ENCODE measurements at places on chromosomes 1 and 21.

GRCh38 chr1:13661539-13661938, 38.4 kb upstream of the PRDM2 start:
- DNase-seq = no peak

GRCh38 chr21:17422931-17423330, 89.9 kb upstream of the CXADR start:
- DNase-seq = no peak

DNA sequence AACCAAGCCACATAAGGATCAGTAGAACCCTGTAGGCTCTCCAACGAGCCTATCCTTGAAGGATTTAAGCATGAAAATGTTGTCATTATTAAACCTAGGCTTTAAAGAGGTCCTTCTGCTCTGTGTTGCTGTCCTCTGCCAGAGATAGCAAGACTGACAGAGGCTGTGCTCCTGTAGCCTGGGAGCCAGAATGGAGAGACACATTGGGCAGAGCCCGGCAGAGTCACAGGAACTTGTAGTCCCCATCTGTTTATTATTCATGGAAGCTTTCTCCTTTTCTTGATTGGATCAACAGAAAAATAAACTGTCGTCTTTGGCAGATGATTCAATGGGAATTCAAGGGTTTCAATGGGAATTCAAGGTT, 19.2 kb upstream of the SLAMF1 start:
- DNase-seq = no peak

DNA sequence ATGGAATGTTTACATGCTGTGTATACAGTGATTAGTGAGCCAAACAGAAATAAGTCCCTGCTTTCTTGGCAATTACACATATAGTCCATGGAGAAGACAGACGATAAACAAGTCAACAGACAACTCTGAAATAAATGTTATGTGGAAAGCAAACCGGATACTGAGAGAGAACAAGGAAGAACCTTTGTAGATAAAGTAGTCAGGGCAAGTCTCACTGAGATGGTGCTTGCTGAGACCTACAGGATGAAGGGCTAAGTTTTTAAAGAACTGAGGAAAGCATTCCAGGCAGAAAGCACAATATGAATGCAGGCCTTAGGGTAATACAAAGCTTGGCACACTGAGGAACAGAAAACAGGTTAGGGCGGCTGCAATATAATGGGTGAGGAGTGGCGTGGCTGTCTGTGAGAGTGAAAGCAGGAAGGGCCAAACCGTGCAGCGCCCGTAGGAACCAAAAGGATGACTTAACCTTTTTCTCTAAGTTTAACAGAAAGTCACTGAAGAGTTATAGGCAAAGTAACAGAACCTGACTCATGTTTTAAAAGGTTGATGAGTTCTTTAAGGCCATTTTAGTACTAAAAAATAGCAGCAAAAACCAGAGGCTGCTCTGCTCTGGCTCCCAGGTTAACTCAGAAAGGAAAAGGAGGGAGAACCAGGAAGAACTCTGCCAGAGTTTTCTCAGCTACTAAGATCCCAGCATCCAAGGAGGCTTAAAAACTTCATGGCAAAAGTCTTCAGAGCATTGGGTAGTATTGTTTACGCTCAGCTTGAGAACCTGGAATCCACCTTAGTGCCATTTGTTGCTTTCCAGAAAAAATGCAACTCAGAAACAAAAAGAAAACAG, 8.7 kb upstream of the TTF2 start:
- DNase-seq = no peak

DNA sequence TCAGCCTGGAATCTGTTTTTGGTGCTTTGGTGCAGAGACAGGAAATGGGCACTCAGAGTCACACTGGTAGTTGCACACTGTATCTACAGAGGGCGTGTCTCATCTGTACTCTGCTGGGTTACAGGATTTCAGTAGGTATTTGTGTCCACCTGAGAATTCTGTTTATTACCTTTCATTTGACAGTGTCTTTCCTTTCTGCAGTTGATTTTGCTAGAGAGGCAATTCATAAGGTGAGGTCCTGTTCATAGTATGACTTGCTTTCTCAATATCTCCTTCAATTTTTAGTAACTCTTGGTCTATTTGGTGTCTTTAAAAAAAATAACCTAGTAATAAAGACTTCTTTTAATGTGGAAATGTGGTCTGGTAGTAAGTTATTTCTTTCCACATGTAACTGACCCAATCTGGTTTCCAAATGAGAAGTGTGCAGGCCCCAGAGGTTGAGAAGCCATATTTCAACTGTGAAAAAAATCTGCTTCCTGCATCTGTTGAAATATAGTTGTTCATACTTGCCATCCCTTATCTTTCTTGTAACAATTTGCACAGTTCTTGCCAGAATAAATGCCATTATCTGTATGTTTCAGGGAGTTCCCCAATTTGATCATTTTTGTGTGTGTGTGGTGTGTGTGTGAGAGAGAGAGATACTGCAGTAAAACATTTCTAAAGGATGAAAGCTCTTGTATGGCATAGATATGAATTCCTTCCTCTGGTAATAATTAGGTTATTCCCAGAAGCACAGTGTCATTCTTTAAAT, 78.4 kb upstream of the DNAJC6 start:
- DNase-seq = no peak

DNA sequence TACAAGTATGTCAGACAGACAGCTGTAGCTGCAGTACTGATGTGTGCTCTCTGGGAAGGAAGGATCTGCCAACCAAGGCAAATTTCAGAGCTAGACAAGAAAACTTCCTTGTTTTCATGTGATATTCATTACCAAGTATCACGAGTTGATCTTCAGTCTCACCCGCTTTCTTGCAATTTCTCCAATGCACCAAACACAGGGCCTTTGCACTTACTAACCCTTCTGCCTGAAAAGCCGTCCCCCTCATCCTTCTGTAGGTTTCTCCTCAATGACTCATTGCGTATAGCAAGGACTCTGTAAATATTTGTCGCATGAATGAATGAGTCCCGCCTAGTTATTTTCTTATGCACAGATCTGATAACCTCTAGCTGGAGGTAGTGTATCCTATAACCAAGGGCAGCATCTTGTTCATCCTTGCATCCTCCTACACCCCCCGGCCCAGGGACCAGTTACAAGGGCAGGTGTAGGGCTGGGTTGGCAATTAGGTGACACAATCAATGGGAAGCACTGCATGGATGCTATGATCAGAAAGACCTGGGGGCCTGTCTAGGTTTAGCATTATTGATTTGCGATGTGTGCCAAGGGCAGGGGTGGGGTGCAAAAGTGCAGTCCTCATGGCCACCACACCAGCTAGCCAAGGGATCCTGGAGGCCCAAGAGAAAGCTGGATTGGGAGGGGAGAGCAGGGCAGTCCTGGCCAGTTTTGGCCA, 51.4 kb upstream of the GPR157 start:
- DNase-seq = no peak

DNA sequence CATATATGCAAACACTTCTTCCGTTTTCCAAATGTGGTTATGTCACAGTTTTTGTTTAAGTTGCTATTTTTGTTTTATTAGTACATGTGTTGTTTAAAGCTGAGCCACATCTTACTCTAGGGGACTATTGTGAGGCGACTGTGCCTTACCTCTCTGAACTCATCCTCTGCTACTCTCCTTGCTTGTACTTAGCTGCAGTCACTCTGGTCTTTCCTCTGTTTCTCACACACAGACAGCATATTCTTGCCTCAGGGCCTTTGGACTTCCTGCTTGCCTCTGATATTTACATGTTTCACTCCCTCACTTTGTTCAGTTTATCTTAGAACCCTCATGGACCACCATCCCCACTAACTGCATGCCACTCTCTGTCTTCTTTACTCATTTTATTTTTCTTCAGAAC, 101.1 kb downstream of the MACF1 start:
- DNase-seq = no peak

DNA sequence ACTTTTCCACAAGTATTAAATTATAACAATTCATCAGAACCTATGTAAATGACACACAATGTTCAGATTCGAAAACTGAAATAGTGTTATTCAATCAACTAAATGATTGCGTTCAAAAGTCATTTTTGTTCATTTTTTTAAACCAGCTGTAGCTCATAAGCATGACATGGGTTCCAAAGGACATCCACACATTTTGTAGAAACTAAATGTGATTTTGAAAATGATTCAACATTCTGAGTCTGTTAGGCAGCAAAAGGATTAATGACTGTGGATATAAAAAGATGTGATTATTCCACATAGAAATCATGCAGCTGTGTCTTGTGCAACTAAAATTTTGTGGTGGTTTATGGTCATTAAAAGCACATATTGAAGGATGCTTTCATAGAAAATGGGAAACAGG, 204.5 kb downstream of the BRINP3 start:
- no peak for DNase-seq

DNA sequence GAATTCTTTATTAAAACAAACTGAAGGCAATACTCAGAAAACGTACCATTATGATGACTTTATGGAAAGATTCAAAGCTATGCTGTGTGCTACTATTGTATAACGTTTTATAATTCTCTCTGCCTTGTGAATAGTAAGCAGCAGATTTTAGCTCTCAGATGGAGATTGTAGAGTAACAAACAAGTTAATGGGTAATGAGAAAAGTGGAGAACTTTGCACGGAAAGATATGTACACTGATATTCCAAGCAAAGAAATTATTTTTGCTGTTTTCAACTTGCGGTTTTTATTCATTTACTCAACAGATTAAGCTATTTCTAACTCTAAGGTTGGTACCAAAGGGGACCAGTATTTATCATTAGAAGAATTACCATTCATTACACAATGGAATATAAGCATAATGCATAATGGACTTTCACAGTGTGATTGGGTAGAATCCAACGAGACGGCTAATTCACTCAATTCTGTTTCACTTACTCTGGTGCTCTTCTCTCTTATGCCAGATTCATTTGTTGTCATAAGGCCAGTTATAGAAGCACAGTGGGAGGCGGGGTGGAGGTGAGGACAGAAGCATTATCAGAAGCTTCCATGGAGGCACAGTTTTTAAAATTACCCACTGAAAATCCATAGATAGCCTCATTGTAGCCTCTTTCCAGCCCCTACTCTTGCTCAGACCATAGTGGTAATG, 38.6 kb downstream of the ATP1B1 start:
- no peak for DNase-seq

GRCh38 chr21:44941567-44941966, 1.7 kb downstream of the SLX9 start:
- no peak for DNase-seq

All from activated CD8-positive, alpha-beta memory T cell treated with anti-CD3 and anti-CD28 coated beads for 4 hours (primary cell).